ENCODE measurements at places on chromosomes 4 and X.

DNA sequence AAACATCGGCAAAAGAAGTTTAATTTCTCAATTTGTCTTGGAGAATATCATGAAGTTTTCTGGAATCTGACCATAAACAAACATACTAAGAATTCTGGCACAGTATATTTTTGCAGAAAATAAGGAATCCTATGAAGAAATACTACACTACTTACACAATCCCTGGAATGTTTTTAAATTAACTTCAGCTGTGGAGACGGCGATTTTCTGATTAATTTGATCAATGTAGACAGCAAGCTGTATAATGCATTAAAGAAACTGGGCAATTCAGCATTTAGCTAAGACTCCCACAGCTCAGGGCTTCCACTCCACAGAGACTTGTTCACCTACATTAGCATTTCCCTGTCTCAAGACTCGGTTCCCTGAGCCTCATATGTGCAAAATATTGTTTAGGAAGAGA is 12.2 kb downstream of the EGFL6 start:
- DNase-seq: no peak

- no peak for DNase-seq
Observed at GRCh38 chr4:6732441-6733357, 16.7 kb downstream of the BLOC1S4 start.

GRCh38 chrX:118016422-118016821 is 100.2 kb downstream of the KLHL13 start:
- no peak for DNase-seq

- DNase-seq: no peak
Observed at GRCh38 chr4:7778510-7779431, 160.9 kb downstream of the AFAP1 start.

GRCh38 chrX:72644946-72645345 is 69.2 kb downstream of the PHKA1 start:
- DNase-seq: no peak

- DNase-seq: no peak
Observed at GRCh38 chr4:100497791-100498190, 20.0 kb downstream of the EMCN start.

GRCh38 chr4:114116861-114117260 is 137.4 kb upstream of the ARSJ start:
- no peak for DNase-seq

GRCh38 chr4:153114771-153115321 is 89.4 kb upstream of the TRIM2 start:
- no peak for DNase-seq

GRCh38 chr4:161714931-161715330 is 448.9 kb downstream of the FSTL5 start:
- DNase-seq: no peak
